Uterus (tissue), 4 donors: ENCODE measurements at places on chromosomes 4 and X.

DNA sequence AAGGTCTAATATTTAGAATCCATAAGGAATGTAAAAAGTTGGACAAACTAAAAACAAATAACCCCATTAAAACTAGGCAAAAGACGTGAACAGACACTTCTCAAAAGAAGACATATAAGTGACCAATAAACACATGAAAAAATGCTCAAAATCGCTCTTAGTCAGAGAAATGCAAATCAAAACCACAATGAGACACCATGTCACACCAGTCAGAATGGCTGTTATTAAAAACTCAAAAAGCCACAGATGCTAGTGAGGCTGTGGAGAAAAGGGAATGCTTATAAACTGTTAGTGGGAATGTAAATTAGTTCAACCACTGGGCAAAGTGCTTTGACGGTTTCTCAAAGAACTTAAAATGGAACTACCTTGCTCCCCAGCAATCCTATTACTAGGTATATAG, 674.3 kb upstream of the MAGEB2 start:
- DNase-seq = no peak

DNA sequence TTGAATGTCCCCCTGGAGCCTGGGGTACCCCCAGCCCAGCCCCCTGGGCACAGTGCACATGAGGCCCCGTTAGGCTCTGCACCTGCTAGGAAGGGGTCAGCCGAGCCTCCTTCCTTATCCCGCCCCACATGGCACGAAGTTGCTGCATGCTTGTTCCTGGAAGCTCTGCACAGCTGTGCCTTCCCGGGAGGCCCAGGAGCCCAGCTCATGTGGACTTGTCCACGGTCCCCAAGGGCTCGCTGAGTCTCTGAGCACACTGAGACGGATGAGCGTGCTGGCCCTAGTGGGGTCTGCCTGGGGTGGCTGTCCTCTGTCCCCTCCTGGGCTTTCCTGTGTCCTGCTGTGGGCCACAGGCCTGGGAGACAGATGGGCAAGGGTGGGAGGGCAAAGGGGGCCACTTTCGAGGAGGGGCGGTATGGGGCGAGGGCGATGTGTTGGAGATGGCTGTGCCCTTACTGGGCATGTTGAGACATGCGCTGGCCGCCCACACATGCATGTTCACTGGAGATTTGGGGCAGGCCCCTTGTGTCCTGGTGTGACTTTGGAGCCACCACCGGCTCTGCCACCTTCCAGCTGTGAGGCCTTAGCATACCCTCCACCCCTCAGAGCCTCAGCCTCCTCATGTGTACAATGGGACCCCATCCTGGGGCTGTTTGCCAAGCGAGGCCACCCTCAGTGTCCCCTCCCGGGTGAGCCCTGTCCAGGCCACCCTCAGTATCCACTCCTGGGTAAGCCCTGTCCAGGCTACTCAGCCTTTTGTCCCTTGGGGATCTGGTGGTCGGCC, 237.6 kb downstream of the AFAP1 start:
- no peak for DNase-seq

GRCh38 chrX:20668550-20668949, 401.8 kb upstream of the RPS6KA3 start:
- DNase-seq = no peak

GRCh38 chr4:99807666-99808065, 9.0 kb upstream of the DAPP1 start:
- no peak for DNase-seq

GRCh38 chr4:60989141-60989540, 211.0 kb upstream of the ADGRL3 start:
- DNase-seq = no peak

- DNase-seq = no peak
These were observed 102.6 kb downstream of the FSTL5 start for GRCh38 chr4:162061214-162061613.

GRCh38 chrX:40722930-40723329, 12.4 kb downstream of the MED14 start:
- DNase-seq = no peak
